CD8-positive, alpha-beta memory T cell (primary cell): ENCODE measurements at places on chromosomes 11 and 22.

- no peak for DNase-seq
Observed at GRCh38 chr11:45737056-45737455, 67.9 kb upstream of the SLC35C1 start.

- no peak for DNase-seq
Observed at GRCh38 chr11:10993186-10993585, 135.3 kb upstream of the ZBED5 start.

DNA sequence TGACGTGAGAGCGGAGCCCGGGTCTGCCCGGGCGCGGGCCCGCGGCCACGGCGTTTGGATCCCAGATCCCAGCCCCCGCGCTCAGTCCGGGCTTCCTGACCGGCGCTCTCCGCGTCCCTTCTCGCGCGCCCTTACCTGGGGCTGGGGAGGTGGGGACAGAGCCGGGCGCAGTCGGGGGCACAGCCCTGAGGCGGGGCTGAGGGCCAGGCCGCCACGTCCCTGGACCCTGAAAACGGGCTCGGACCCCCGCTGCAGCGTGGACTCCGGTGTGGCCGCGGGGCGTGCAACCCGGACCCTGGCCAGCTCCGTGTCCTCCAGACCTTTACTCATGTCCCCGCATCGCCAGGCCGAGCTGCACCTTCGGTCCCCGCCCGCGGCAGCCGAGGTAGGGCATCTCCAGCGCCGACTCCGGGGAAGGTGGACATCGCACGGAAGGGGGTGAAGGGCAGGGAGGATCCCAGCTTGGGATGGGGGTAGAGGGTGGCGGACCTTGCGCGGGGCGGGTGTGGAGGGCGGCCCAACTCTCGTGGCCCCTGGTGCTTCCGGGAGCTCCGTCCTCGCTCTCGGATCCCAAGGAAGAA, 9.9 kb upstream of the AIFM3 start:
- DNase-seq: no peak

GRCh38 chr11:37572491-37573171, 974.6 kb upstream of the RAG2 start:
- no peak for DNase-seq

GRCh38 chr11:22926341-22926740, 66.1 kb upstream of the CCDC179 start:
- no peak for DNase-seq

DNA sequence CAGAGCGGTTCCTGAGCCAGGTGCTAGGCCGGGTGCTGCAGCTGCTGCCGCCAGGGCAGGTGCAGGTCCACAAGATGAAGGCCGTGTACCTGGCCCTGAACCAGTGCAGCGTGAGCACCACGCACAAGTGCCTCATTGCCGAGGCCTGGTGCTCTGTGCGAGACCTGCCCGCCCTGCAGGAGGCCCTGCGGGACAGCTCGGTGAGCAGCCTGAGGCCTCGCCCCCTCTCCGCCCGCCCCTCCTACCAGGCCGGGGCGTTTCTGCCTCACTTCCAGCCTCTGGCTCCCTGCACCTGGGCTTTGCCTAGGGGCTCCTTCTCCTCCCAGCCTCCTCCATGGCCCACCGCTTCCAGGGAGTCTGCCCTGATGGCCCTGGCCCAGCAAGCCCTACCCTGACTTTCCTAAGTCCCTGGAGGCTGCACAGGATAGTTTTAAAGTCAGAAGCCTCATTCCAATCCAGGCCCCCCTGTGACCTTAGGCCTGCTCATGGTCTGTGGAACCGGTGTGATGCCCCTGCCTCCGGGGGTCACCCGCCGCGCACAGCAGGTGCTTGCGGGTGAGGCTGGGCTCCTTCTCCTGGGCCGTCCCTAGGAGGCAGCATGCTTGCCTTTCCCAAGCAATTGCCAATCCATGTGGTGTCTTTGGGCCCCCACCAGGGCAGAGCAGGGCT, 5.5 kb downstream of the TCIRG1 start:
- no peak for DNase-seq

DNA sequence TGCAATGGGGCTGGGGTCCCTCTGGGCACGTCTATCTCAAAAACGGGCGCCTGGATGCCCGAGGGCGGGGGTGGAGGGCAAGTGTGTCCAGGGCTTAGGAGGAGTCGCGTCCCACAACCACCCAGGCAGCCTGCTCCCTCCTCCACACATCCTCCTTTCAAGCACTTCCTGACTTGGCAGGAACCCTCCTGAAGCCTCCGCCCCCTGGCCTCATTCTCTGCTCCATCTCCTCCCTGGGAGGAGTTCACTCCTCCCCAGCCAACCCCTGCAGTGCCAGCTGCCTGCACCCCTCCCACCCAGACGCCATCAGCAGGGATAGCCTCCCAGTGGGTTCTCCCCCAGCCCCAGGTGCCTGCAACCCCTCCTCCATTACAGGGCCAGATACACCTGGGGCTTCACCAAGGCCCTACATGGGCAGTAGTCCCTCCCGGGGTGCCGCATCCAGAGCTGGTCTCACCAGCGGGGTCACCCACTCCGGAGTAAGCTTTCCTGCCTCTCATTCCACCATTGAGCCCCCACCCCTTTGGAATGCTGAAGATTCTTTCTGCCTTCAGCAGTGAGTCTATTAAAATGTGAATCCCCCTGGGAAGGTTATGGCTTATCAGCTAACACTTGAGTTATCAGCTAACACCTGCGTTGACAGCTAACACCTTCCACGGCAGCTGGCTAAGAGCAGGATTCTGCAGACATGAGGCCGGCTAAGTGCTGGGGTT, 24.4 kb downstream of the RTN4R start:
- peak; percentile 67 for DNase-seq

- DNase-seq: peak; percentile 53
Observed at GRCh38 chr22:39174498-39175352, 22.2 kb upstream of the CBX7 start.

- no peak for DNase-seq
Observed at GRCh38 chr11:17986711-17987220, 26.1 kb downstream of the SERGEF start.

DNA sequence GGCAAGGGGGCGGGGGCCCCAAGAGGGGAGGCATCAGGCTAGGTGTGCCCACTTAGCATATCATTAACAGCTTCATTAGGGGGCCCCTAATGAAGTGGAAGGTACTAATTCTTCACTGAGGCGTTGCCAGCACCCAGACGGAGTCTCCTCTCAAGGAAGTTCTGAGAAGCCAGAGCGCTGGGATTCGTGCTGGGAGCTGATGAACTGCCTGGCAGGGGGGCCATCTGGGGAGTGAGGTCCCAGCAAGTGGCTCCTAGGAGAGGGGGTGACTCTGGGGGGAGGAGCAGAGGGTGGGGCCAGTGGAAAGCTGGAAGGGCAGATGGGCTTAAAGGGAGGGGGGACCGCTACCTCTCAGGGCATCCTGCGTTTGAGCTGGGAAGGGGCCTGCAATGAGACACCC, 29.8 kb downstream of the DAGLA start:
- no peak for DNase-seq
